ENCODE measurements at places on chromosomes 12 and 14.

DNA sequence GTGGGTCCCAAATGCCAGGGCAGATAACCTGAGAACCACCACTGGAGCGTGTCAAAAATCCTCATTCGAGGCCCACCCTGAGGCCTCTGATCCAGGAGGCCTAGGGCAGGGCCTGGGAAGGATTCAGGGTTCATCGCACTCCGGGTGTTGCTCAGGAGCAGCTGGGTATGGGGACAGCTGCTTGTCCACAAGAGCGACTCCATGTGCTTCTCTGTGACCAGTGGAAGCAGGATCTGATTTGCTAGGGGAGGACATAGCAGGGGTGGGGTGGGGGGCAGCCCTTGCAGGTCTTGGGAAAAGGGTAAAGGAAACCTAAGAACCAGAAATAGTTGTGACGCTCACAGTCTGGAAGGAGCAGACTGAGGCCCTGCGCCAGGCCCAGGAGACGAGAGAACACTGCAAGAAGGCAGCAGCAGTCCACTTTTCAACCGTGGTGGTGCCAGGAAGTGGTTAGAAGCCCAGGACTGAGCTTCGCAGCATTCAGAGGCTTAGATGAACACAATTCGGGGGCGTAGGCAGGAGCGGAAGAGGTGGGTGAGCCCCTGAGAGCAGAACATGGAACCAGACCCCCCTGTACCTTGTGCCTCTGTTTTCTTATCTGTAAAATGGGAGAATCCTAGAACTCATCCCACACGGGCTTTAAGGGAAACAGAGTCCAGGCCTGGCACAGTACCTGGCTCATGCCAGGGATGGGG lies 33.7 kb downstream of the ITPK1 start:
- DNase-seq, result no peak

DNA sequence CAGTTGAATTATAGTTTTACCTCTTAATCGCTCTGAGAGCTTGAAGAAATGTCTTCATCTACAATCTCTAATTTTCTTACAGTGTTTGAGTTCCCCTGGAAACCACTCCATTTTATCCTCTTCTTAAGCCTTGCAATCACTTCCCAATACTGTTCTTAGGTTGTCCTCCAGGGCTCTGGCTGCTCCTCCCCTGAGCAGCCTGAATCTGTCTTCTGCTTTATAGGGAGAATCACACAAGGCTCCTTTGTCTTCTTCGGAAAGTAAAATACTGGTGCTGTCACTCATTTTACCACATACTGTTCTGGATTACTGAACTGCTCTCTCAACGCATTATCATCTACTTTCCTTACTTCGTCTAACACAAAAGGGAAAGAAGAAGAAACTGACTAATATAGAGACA lies 133.7 kb downstream of the MDGA2 start:
- DNase-seq, result no peak

DNA sequence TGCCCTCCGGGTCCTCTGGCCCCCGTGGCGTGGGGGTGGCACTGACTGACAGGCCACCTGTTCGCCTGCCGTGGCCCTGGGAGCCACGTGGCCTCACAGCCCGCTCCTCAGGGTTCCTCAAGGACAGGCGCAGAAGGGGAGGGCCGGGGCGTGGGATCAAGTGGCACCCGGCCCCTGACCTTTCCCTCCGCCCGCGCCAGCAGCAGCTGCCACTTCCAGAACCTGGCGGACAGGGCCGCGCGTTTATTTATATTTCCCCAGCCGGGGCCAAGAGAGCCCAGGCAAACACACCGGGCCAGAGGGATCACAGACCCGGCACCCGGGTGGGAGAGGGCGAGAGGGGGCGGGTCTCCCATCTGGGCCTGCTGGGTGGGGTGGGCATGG lies 92.6 kb downstream of the RFLNA start:
- DNase-seq, result no peak

GRCh38 chr14:101061411-101062064 lies 158.0 kb upstream of the RTL1 start:
- DNase-seq, result no peak

GRCh38 chr14:37466623-37467088 lies 128.4 kb downstream of the FOXA1 start:
- DNase-seq, result no peak

DNA sequence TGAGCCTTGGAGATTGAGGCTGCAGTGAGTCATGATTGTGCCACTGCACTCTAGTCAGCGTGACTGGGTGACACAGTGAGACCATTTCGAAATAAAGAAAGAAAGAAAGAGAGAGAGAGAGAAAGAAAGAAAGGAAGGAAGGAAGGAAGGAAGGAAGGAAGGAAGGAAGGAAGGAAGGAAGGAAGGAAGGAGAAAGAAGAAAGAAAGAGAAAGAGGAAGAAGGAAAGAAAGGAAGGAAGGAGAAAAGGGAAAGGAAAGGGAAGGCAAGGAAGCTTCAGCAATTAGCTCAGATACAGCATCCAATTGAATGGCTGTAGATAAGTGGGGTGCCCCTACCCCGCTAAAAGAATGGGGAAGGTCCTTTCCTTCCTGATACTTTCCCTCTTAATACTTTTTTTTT lies 9.5 kb upstream of the NAA30 start:
- DNase-seq, result no peak

DNA sequence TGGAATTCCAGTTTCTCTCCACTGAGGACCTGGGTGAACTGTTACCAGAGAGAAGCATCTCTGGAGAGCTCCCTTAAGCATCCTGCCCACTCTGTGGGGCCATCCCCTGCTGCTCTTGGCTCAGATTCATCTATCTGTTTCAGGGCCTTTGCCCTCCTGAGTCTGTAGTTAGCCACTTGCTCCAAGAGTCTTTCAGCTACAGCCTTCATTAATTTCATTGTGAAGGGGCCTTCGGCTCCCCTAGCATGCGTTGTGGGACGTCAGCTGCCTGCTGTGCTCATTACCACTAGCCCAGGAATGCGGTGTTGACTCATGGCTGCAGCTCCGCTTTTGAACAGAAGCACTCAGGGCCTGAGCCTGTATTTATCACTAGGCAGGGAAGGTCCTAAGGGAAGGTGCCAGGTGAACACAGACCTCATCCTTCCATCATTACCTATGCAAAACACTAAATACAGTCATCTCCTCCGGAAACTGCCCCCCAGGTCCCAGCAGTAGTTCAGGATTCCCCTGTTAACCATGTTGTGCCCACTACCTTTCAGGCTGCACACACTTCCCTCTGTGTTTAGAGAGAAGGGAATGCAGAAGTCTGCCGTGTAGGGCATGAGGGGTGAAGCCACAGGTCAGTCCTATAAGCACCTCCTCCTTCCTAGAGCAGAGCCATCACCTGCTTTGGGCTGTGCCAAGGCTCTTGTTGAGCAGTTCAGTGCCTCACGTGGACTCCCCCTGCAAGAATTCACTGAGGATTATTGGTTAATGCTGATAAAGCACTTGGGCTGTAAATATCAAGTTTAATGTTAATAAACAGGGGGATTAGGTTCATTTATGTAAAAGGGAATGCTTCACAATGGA lies 191.4 kb downstream of the CACNA1C start:
- DNase-seq, result no peak

Data from lung microvascular endothelial cell (primary cell).